PC-9 (cell line): ENCODE measurements at places on chromosomes 2 and 18. TPM values are rescaled to one million over a fixed set of nuclear protein-coding genes. Genes with fewer than 3 reads are reported as not detected.

CYS1 gene
- total RNA-seq, result 0.43 and 0.61 TPM in 2 replicates

BCS1L gene
- total RNA-seq, result 36.0 and 38.8 TPM in 2 replicates

NXPH2 gene
- not detected in 2 replicates for total RNA-seq

IL36RN gene
- 1.0 and 1.7 TPM in 2 replicates for total RNA-seq

MYCN gene
- total RNA-seq, result not detected in 2 replicates

SNTG2 gene
- not detected in 2 replicates for total RNA-seq

DLGAP1 gene
- 0.13 TPM in 1 of 2 replicates, not detected in the other for total RNA-seq

MTX2 gene
- total RNA-seq, result 48.5 and 53.9 TPM in 2 replicates

CIDEA gene
- not detected in 2 replicates for total RNA-seq

RFX8 gene
- total RNA-seq, result not detected in 2 replicates

USP37 gene
- total RNA-seq, result 13.1 and 15.4 TPM in 2 replicates

BMP10 gene
- total RNA-seq, result not detected in 2 replicates

- H3K4me1 ChIP-seq, result no peaks in the 10 kb centered on the region
- H3K27ac ChIP-seq, result no peak overlapping the region
- H3K36me3 ChIP-seq, result no peaks in the 10 kb centered on the region
- H3K4me3 ChIP-seq, result no peak overlapping the region
- DNase-seq, result no peak
These were observed 363.7 kb downstream of the SLC4A3 start for GRCh38 chr2:219991116-219991515.

GRCh38 chr2:140808820-140809219, 1322.0 kb downstream of the LRP1B start:
- H3K36me3 ChIP-seq, result no peaks in the 10 kb centered on the region
- H3K27me3 ChIP-seq, result no peaks in the 10 kb centered on the region
- no peak overlapping the region for H3K4me3 ChIP-seq
- DNase-seq, result no peak

- no peaks in the 10 kb centered on the region; the same call in 1 of the 2 replicates for H3K4me1 ChIP-seq
- DNase-seq, result no peak
- no peaks in the 10 kb centered on the region for H3K36me3 ChIP-seq
- H3K27ac ChIP-seq, result no peak overlapping the region
- no peak overlapping the region for H3K4me3 ChIP-seq
These were observed 103.4 kb downstream of the METTL8 start for GRCh38 chr2:171330155-171330956.

- H3K36me3 ChIP-seq, result no peaks in the 10 kb centered on the region
- no peak overlapping the region for H3K4me3 ChIP-seq
- no peaks in the 10 kb centered on the region for H3K27me3 ChIP-seq
- no peak overlapping the region for H3K27ac ChIP-seq
- peaks cover 6% of the 10 kb centered on the region; the same call in 1 of the 2 replicates for H3K4me1 ChIP-seq
These were observed 40.3 kb upstream of the ZSWIM2 start for GRCh38 chr2:186889101-186889879.

- DNase-seq, result no peak
- H3K4me3 ChIP-seq, result no peak overlapping the region
- no peaks in the 10 kb centered on the region for H3K36me3 ChIP-seq
These were observed 29.6 kb upstream of the LPIN1 start for GRCh38 chr2:11716689-11717321.

DNA sequence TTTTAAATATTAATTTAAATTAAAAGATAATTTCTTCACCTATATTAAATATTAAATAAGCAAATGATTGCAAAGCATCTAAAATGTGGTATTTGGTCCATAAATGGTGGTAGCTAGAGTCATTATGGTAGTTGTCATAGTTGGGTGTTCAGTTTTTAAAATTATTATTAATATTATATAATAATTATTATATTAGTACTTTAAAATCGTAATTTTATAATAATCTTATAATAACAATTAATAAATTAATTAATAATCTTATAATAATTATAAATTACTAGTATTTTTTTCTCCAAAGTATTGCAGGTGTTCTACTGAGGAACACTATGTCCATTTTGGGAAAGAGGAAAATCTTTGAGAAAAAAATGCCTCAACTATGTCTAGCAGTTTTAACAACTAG, 835.5 kb upstream of the GCFC2 start:
- H3K27me3 ChIP-seq, result no peaks in the 10 kb centered on the region
- H3K36me3 ChIP-seq, result no peaks in the 10 kb centered on the region
- DNase-seq, result no peak
- no peaks in the 10 kb centered on the region for H3K4me1 ChIP-seq
- no peak overlapping the region for H3K4me3 ChIP-seq

DNA sequence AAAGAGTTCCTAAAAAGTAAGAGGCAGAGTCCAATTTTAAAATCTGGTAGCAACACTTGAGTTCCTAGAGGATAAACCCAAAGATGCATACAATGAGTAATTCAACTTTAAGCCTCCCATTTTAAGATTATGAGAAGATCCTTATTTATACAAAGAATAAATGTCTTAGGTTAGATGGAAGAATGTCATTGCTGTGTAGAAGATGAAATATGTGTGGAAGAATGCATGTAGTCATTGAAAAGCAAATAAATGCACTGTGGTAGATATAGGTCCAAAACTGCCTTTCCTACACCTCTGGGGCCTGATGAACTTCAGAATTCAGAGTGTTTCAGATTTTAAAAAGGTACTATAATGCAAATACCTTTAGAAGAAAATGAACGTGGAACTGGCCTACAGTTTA, 58.7 kb upstream of the LRP1B start:
- no peak for DNase-seq
- H3K4me3 ChIP-seq, result no peak overlapping the region
- H3K4me1 ChIP-seq, result peaks cover 10% of the 10 kb centered on the region; the same call in 1 of the 2 replicates
- H3K27me3 ChIP-seq, result no peaks in the 10 kb centered on the region
- H3K27ac ChIP-seq, result no peak overlapping the region

DNA sequence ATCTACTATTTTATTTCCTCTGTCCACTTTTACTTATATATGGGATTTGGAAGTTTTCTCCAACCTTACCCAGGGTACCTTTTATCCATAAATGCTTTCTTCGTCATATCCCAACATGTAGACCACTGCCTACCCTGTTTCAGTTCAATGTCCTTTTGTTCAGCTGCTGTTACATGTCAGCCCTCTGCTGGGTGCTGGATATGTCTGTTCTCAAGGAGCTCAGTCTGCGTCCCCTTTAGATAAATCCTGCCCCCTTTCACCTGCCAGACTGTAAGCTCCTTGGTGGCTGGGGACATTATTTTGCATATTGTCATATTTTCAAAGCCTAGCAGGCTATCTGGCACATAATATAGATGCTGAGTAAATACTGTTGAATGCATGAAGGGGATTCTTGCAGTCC, 53.2 kb downstream of the NEMP2 start:
- no peaks in the 10 kb centered on the region for H3K4me1 ChIP-seq
- no peak overlapping the region for H3K4me3 ChIP-seq
- no peak overlapping the region for H3K27ac ChIP-seq
- no peaks in the 10 kb centered on the region for H3K27me3 ChIP-seq
- no peak for DNase-seq

- H3K27me3 ChIP-seq, result no peaks in the 10 kb centered on the region
- no peaks in the 10 kb centered on the region for H3K4me1 ChIP-seq
- no peaks in the 10 kb centered on the region for H3K36me3 ChIP-seq
- H3K27ac ChIP-seq, result no peak overlapping the region
- no peak for DNase-seq
- peak overlapping the region; percentile 59 for H3K4me3 ChIP-seq
These were observed 70.8 kb upstream of the SLC1A4 start for GRCh38 chr2:64918220-64918886.

- no peaks in the 10 kb centered on the region for H3K27me3 ChIP-seq
- no peak for DNase-seq
- H3K4me1 ChIP-seq, result no peaks in the 10 kb centered on the region
- H3K27ac ChIP-seq, result no peak overlapping the region
These were observed 279.2 kb upstream of the DCC start for GRCh38 chr18:52060607-52061304.

GRCh38 chr18:48996901-48997463, 46.2 kb upstream of the SMAD7 start:
- peak overlapping the region; percentile 32; the same call in 1 of the 2 replicates for H3K4me3 ChIP-seq
- DNase-seq, result peak; percentile 96
- H3K27me3 ChIP-seq, result no peaks in the 10 kb centered on the region
- no peaks in the 10 kb centered on the region for H3K36me3 ChIP-seq
- H3K4me1 ChIP-seq, result peaks cover 73% of the 10 kb centered on the region

DNA sequence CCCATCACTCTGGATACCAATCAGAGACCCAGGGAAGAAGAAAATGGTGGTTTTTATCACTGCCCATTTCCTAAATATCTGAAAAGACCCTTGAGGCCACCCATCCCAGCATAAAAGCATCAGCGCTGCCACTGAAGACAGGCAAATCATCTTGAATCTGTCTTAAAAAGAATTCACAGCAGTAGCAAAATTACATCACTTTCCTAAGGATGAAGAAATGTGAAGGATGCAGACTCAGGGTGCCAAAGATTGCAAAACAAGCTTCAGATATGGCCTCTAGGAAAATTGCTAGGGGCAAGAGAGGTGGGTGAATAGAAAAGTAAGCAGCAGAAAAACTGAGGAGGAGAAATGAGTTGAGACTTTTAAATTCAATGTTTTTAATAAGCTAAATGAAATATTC, 70.0 kb downstream of the SLC25A12 start:
- no peak overlapping the region for H3K4me3 ChIP-seq
- DNase-seq, result no peak
- no peaks in the 10 kb centered on the region for H3K27me3 ChIP-seq
- no peak overlapping the region for H3K27ac ChIP-seq

DNA sequence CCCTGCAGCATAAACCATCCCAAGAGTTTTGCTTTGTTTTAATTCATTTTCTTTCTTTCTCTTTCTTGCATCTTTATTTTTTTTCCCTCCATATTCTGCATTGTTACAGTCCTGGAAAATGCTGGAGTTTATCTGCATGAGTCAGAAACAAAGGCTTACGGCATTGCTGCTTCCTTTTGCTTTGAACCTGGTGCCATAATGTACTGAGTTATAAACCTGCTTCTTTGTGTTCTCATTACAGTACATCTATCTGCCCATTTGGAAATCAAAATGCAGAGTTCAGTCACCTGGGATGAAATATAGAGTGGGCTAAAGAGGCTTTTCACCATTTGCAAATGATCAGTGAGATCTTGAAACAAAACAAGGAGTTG, 1009.2 kb upstream of the FANCL start:
- no peak overlapping the region for H3K27ac ChIP-seq
- no peaks in the 10 kb centered on the region for H3K36me3 ChIP-seq
- DNase-seq, result no peak
- peaks cover 35% of the 10 kb centered on the region for H3K27me3 ChIP-seq

- peak overlapping the region; percentile 88 for H3K27ac ChIP-seq
- H3K4me3 ChIP-seq, result no peak overlapping the region
These were observed 9.3 kb upstream of the KCNE4 start for GRCh38 chr2:223042704-223043118.

DNA sequence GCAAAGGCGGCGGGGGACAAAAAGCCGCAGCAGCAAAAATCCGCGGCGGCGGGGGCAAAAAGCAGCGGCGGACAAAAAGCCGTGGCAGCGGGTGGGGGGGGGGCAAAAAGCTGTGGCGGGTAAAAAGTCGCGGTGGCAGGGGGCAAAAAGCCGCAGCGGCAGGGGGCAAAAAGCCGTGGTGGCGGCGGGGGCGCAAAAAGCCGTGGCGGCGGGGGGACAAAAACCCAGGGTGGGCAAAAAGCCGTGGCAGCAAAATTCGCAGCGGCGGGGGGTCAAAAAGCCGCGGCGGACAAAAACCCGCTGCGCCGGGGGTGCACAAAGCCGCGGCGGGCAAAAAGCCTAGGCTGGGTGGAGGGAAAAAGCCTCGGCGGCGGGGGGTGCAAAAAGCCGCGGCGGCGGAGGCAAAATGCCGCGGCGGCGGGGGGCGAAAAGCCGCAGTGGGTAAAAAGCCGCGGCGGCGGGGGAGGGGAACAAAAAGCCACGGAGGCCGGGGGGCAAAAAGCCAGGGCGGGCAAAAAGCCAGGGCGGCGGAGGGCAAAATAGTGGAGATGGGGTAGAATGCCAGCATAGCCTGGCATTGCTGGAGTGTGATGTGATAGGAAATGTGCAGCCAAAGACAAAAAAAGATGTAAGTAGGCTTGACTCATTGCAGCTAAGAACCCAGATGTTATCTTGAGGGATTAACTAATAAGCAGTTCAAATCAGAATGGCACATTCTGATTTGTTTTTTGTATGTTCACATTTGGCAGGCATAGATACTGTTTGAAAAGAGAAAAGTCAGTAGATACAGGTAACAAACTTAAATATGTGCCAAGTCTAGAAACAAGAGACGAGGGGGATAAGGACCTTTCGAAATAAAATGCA, 1076.3 kb downstream of the RPIA start:
- no peak overlapping the region for H3K4me3 ChIP-seq
- DNase-seq, result no peak
- H3K4me1 ChIP-seq, result no peaks in the 10 kb centered on the region
- H3K27me3 ChIP-seq, result peaks cover 10% of the 10 kb centered on the region
- H3K36me3 ChIP-seq, result no peaks in the 10 kb centered on the region

- H3K36me3 ChIP-seq, result no peaks in the 10 kb centered on the region
- no peak overlapping the region for H3K27ac ChIP-seq
- no peak overlapping the region for H3K4me3 ChIP-seq
- H3K4me1 ChIP-seq, result no peaks in the 10 kb centered on the region
- DNase-seq, result no peak
- H3K27me3 ChIP-seq, result no peaks in the 10 kb centered on the region
These were observed 11.2 kb downstream of the CFAP210 start for GRCh38 chr2:169683054-169683424.

DNA sequence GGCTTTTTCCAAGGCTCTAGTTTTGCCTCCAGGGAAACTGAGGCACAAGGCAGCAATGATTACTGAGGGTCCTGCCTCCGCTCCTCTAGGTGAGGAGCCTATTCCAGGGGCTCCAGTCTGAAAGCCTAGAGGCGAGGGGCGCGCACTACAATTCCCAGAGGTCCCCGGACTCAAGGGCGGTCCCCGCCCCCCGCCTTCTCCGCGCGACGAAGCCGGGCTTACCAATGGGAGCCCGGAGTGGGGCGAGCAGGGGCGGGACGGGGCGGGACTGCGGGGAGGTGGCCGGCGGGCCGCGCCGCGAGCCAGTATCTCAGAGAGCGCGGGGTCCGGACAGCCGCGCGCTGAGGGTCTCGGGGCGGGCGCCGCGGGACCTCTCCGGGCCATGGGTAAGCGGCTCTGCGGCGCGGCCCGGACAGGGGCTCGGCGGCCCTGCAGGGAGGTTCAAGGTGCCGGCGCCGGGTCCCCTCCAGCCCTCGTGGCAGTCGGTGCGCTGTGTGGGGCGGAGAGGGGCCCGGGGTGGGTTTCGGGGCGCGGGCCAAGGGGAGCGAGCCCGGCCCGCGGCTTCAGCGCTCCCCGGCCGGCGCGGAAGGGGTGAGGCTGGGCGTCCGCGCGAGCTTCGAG, at the start of gene ARID5A:
Gene ARID5A, plus strand, starts transcription at position 308 of the 621 bp plus-strand sequence. Its CDS starts 75 bp downstream, at position 383.
- peak within 1 kb of the TSS; percentile 70 for H3K4me3 ChIP-seq
- H3K4me1 ChIP-seq, result peaks cover 50% of the 10 kb centered on the region
- H3K36me3 ChIP-seq, result no peaks in the 10 kb centered on the region
- DNase-seq, result peak; percentile 88
- no peaks in the 10 kb centered on the region for H3K27me3 ChIP-seq

GRCh38 chr18:478681-479080, 21.8 kb downstream of the COLEC12 start:
- no peak overlapping the region for H3K27ac ChIP-seq
- no peak overlapping the region for H3K4me3 ChIP-seq
- no peak for DNase-seq
- H3K36me3 ChIP-seq, result no peaks in the 10 kb centered on the region

GRCh38 chr18:78876868-78877267, 102.8 kb upstream of the SALL3 start:
- DNase-seq, result no peak
- H3K27ac ChIP-seq, result no peak overlapping the region
- no peaks in the 10 kb centered on the region for H3K4me1 ChIP-seq
- no peak overlapping the region for H3K4me3 ChIP-seq
- peaks cover 60% of the 10 kb centered on the region for H3K27me3 ChIP-seq
